ENCODE measurements at places on chromosomes 6 and 20.

DNA sequence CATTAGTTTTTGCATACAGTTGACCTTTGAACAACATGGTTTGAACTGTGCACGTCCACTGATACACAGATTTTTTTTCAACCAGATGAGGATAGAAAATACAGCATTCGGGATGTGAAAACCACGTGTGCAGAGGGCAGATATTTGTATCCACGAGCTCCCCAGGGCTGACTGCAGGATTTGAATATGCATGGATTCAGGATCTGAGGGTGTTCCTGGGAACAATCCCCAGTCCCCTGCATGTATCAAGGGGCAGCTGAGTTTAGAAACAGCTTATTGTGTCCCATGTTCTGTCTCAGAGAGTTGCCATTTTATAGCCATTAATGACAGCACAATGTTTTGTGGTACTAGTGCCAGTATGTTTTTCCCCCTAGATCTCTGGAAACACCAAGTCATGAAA lies 53.6 kb downstream of the CD164 start:
- no peak for DNase-seq

DNA sequence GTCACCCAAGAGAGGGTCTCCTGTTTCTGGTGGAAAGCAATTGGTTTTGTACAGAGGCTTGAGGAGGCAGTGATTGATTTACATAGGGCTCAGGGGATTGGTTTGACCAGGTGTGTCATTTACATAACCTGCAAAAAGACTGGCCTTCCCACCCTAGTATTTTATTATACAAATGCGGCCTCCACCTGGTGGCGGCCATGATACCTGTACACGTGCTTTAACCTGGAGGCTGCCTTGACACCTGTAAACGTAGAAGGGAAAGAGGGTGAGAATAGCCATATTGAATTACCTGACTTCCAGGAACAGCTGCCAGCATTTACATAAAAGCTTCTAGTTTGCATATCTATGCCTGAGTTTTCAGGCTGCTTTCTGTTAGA lies 48.7 kb downstream of the HLA-DPB1 start:
- no peak for DNase-seq

GRCh38 chr6:113856625-113857555 lies at the start of gene MARCKS:
MARCKS (plus strand) TSS chr6:113857345; CDS start chr6:113857746, 401 bp downstream.
- peak; percentile 89 for DNase-seq

- peak; percentile 89 for DNase-seq
Observed at GRCh38 chr6:89359561-89359960, 7.0 kb upstream of the UBE2J1 start.

DNA sequence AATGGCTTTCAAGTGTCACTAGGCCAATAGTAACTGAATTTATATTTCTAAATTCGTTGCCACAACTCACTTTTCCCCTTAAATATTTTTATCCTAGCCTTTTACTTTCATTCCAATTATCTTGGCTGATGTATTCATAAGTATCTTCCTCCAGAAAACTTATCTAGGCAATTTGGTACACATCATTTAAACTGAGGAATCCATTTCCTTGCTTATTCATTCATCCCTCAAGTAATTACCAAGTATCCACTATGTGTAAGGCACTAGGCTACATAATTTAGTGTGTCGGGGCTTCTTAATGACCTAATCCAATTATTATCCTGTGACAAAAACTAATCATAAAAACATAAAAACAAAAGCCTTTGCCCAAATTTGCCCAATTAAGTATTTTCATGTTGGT lies 258.3 kb upstream of the TCF21 start:
- DNase-seq = no peak

GRCh38 chr6:111258010-111258409 lies 170.7 kb downstream of the SLC16A10 start:
- DNase-seq = no peak

DNA sequence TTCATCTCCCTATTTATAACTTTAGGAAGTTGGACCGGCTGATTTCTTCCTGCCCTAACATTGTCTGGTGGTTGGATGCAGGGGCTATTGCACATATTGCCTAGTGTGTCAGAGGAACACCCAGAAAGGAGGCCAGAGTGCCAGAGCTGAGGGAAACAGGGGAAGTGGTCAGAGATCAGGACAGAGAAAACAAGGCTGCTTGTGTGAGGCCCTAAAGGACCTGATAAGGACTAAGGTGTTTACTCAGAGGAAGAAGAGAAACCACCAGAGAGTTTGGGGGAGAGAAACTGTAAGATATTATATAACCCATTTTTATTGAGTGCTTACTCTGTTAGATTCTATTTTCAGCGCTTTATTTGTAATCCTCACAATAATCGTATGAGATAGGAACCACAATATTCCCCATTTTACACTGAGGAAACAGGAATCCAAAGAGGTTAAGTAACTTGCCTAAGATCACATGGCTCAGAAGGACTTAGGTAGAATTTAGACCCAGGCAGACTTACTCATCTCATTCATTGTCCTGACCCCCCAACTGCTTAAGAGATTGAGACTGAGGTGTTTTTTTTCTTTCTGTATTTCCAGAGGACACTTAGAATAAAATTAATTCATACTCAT lies 54.0 kb upstream of the REV3L start:
- no peak for DNase-seq

DNA sequence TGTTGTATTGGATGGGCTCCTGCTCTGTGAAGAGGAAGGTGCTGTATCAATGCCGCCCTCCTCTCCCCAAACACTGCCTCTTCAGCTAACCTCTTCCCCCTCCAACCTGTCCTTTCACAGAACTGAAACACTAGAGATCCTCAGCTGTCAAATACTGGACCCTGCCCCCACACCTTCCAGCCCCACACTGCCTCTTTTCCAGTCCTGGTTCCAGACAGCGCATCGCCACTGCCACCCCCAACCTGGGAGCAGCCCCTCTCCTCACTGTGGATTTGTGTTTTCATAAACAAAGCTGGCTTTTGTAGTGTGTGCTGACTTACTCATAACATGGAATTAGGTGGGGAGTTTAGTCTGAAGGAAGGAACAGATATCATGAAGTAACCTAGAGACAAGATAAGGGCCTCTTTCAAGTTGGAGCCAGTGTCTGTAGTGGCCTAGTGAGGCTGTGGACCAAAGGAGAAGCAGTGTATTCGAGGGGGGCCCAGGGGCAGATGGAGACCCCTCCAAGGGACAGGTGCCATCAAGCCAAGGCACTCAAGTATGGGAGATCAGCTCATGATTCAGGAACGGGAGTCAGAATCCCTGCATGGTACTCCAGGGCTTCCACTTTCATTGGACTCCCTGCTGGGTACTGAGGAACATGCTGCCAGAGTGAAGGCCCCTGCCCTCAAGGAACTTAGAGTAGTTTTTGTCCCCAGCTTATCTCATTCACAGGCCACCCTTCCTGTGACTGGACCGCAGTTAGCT lies 2.1 kb downstream of the SCUBE3 start:
- no peak for DNase-seq

- DNase-seq = no peak
Observed at GRCh38 chr6:106460481-106460880, 100.0 kb downstream of the CRYBG1 start.

GRCh38 chr6:12012558-12013306 lies 620 bp downstream of the HIVEP1 start:
- DNase-seq = no peak

All from foreskin melanocyte (primary cell).